ENCODE measurements at places on chromosomes 1 and 21. TPM values are rescaled to one million over a fixed set of nuclear protein-coding genes. Genes with fewer than 3 reads are reported as not detected.
A peak's percentile ranks its signal among the peaks of the same experiment; 100 is the strongest.

The KCNE1 gene
- 5.7 TPM for total RNA-seq

The LCE6A gene
- not detected for total RNA-seq

GRCh38 chr1:105485207-105485606 lies 1571.3 kb upstream of the PRMT6 start:
- no peak for DNase-seq

DNA sequence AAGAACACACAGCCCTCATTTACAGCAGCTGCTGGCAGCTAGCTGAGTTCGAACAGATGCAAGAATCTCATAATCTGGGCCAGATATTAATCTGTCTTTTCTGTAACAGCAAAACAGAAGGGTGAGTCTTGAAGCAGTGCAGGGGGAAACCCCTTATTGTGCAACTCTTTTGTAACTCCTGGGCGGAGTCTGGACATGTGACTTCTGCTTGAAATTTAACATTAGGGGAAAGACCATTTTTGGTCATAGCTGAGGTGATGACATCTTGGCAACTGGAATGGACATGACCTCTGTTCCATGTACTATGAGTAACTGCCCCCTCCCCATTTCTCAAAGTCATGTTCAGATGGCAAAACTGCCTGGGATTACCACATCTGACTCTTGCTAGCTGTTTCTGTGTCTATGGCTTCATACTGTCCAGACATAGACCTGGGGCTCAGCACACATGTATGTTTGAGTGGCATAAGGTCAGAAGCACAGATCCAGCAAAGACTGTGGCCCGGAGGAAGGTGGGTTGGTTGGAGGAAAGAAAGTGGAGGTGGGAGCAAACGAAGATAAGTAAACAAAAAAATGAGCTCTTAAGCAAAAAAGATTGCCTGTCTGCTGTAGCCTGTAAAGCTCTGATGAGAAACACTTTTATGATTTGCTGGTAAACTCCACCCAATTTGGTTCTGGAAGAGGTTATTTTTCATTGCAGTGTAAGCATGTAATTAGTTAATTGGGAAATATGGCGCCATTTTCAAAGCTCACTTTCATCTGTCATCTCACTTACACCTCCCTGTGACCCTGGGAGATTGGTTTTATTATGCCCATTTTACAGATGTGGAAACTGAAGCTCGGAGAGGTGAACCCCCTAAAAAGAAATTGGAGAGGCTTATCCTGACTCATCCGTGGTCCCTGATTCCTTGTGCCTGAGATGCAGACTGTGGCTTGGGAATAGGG lies 26.1 kb downstream of the ETS2 start:
- DNase-seq = peak; percentile 95

GRCh38 chr1:77400781-77401180 lies 119.0 kb downstream of the AK5 start:
- no peak for DNase-seq

- DNase-seq = no peak
These were observed 49.9 kb downstream of the DNTTIP2 start for GRCh38 chr1:93829061-93829460.

GRCh38 chr1:192901500-192901899 lies 92.7 kb downstream of the RGS2 start:
- no peak for DNase-seq

GRCh38 chr1:221778535-221779142 lies 36.8 kb upstream of the DUSP10 start:
- no peak for DNase-seq

DNA sequence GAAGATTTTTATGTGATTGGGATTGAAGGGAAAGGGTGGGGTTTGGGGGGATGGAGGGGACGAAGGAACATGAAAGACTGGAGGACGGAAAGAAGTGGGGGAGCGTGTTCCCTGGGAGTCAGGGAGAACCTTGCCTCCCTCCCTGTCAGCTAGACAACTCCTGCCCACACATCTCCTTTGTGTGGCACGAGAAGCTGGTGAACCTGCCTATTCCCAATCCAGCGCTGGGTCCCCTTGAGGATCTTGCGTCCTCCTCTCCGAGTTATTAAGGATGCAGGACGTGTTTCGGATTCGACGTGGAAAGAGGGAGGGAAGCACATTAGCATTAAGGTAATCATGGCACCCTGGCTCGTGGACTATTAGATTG lies 1.4 kb downstream of the LRRC7 start:
- no peak for DNase-seq

GRCh38 chr1:29105822-29106221 lies 17.9 kb downstream of the TMEM200B start:
- DNase-seq = no peak

DNA sequence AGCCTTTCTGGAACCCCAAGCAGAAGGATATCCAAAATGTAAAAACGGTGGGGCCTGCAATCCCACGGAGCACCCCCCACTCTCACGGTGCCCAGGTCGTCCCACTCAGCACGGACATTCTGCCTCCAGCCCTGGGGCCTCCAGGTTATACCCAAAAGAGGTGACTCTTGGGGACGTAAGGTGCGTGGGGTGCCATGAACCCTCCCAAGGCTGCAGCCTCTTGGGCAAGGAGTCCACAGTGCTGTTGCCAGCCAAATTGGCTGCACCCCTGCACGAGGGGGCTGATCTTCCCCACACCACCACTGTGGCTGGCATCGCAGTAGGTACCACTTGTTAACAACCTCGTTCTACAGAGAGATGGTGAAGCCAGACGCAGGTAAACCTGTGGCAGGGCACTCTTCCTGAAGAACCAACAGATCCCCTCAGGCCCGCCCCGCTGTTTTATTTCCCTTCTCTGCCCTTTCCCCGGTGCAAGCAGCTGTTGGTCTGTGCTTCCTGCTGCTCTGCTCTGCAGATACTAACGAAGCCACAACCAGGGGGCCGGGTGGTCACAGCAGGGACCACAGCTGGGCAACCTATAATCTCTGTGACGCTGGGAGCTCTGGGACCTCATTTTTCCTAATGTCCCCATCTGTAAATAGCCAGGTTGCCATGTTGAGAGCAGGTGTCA lies 8.7 kb downstream of the TFF3 start:
- DNase-seq = no peak

GRCh38 chr1:158107916-158108315 lies 72.8 kb upstream of the CD1D start:
- no peak for DNase-seq

GRCh38 chr1:41447995-41448770 lies 36.3 kb downstream of the EDN2 start:
- no peak for DNase-seq

- DNase-seq = no peak
These were observed 3.5 kb upstream of the PRDX6 start for GRCh38 chr1:173473599-173474011.

DNA sequence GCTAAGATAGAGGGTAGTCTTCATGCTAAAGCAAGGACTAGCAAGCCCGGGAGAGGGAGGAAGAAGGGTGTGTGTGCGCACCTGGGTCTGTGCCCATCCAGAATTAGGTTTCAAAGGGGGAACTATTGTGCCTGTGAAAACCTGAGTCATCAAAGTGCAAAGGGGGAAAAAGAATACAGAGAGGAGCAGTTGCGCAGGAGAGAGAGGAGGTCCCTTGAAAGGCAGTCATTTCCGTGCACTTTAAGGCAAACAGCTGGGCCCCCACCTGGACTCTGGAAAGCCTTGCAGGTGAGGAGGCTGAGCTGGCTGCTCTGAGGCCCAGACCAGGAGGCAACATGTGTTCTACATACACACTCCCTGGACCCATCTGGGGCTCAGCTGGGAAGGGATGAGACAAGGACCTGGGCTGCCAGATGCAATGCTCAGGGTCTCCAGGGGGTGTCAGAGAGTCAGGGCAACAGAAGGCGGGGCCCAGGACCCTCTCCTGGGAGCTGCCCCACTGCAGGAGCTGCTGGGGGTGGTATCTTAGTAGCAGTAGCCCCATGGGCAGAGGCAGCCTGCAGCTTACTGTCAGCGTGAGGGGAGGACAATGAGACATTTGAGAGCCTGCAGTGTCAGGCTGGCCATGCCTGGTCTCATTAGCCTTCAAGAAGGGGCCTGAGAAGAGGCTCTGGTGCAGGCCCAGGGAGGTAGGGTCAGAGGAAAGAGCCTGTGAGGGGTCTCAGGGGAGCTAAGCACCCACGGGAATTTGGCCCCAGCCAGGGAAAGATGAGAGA lies 14.3 kb downstream of the PROK1 start:
- DNase-seq = no peak

DNA sequence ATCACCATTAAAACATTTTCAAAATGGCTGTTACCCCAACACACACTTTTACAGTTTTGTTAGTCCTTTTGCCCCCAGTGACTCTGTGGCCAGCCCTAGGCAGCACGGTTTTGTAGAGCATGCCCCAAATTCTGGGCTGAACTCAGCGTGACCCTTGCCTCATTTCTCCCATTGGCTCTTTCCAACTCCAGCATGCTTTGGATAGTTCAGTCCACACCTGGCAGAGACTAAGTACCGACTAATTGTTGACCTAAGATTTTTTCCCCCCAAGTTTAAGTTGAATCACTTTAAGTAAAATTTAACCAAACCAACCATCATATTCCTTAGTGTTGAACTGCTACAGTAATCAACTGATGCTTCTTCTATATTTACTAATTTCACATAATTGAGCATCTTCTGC lies 62.4 kb upstream of the LRRC8B start:
- no peak for DNase-seq

DNA sequence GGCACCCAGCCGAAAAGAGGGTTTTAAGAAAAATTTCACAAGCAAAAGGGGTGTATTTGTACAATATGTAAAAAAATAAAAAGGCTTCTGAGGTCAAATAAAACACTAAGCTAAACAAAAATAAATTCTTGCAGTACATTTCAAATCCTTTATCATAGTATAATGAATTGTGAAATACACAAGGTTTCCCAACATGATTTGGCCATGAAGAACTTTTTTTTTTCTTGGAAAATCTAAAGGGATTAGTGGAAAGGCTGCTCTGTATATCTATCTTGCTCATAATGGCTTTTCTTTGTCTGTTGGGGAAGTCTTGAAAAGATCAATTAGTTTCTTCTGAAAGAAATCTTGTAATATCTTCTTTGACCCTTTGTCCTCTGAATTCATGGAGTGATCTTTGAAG lies 593.4 kb downstream of the PLPP3 start:
- no peak for DNase-seq

DNA sequence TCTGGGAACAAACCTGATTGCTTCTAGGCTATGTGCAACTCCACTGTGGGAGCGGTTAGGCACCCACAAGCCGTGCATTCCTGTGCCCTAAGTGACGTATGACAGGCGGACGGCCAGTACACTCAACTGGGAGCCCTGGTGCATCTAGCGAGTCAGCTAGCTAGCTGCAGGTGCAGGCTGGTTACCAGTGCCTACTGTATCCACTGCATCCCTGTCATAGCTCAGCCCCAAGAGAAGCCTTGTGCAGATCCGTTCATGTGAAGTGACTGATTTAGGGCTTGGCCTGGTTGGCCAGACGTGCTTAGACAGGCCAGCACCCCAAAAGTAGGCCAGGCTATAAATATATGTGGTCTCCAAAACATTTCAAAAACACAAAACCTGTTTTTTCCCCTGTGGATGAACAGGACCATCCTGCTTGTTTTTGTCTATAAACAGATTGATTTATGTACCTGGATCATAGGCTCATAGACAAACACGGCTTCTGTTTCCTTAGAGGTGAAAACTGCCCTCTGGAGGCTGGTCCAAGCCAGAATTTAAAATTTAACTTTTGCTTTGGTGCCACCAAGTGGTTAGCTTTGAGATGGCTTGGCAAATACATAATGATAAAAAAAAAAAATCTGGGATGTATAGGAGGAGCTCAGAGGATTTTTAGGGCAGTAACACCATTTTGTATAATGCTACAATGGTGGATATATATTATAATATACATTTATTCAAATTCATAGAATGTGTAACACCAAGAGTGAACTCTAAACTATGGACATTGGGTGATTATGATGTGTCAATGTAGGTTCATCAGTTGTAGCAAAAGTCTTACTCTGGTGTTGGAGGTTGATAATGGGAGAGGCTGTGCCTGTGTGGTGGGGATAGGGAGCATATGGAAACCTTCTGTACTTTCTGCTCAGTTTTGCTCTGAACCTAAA lies 68.5 kb downstream of the GIPC2 start:
- peak; percentile 72 for DNase-seq

DNA sequence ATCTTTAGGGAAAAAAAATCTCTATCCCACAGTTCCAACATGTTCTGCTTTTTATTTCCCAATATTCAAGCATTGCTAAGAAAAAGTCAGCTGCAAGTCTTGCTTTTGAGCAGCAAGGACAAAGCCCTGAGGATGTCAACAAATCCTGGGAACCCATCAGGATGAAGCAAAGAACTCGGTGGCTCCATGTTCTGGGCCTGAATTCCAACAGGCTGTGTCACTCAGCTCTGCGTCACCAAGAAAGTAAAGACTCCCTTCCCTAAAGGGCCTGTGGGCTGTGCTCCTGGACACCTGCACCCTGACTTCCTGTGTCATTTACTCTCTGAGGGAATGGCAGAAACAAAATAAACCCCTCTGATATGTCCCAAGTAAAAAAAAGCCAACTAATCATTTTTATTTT lies 95.5 kb downstream of the TIAM1 start:
- no peak for DNase-seq

- DNase-seq = no peak
These were observed 4.9 kb downstream of the SCNN1D start for GRCh38 chr1:1285102-1285571.

- no peak for DNase-seq
These were observed 18.1 kb downstream of the SAMSN1 start for GRCh38 chr21:14527696-14528652.

- DNase-seq = no peak
These were observed 7.4 kb upstream of the IGFN1 start for GRCh38 chr1:201183209-201183608.

DNA sequence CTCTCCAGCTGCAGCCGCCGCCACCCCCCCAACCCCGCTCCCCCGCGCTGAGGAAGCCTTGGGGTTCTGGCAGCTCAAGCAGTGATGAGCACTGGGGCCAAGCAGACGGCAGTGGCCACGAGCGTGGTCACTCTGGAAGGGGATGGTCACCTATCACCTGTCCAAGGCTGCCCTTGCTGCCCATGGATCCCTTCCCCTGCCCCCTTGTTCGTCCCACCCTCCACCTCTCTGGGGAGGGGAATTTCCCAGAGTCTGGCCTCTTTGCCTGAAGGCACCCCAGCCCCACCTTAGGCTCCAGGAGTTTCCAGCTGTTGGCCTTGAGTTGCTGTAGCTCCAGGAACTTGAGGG lies 7.2 kb upstream of the SMIM12 start:
- no peak for DNase-seq

DNA sequence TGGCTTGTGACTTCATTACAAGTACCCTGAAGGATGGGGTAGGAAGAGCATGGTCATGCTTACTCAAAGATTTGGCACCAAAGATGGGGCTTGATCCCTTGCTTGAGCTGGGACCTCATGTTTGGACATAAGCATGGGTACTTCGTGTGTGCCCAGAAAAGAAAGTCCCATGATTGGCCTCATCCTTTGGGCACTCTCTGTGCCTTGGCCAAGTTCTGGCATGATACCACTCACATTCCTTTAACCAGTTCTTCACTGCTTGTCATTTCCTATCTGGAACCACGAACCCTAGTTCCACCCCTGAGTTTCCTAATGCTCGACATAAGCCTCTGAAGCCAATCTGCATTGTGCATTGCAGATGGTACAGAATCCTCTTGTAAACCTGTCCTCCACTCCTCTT lies 107.0 kb downstream of the NAV1 start:
- no peak for DNase-seq

DNA sequence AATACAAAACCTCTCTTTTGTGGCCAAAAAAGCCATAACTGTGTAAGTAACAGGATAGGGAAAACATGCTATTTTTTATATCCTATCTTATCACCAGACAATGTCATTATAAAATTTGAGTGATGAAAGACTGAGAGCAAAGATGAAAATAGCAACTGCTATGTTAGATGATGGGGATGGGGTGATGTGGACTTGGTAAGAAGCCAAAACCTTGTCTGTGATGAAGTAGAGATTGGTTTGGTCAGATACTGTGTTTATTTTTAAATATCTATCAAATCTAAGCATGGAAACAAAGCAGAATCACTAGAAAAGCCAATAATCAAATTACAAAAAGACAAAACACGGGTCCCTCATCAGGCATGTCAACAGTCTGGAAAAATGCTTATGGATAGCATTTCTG lies 631.1 kb upstream of the NR5A2 start:
- DNase-seq = no peak

Data from ascending aorta (tissue), 2 donors.